ENCODE measurements at places on chromosomes 6 and 20.

- no peak for DNase-seq
These were observed 78.5 kb downstream of the JAG1 start for GRCh38 chr20:10595266-10595665.

GRCh38 chr6:14681699-14682487, 564.0 kb upstream of the JARID2 start:
- DNase-seq: no peak

DNA sequence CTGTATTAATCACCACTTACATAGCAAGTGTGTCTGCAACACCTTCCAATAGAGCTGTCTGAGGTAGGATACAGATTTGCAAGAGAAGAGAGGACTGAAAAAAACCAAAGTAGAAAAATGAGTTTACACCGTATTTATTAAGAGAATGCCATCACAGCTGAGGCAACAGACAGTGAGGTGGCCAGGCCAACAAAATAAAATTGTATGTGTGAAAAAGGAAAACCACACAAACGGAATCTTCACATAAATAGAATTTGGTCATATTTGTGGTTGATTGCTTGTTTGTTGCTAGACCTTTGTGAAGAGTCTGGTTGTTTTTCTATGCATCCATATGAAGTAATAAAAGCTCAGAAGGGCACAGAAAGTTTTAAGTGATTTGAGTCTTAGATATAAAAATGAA, 157.8 kb upstream of the TSHZ2 start:
- no peak for DNase-seq

- no peak for DNase-seq
These were observed 18.5 kb downstream of the NOX3 start for GRCh38 chr6:155436981-155437749.

DNA sequence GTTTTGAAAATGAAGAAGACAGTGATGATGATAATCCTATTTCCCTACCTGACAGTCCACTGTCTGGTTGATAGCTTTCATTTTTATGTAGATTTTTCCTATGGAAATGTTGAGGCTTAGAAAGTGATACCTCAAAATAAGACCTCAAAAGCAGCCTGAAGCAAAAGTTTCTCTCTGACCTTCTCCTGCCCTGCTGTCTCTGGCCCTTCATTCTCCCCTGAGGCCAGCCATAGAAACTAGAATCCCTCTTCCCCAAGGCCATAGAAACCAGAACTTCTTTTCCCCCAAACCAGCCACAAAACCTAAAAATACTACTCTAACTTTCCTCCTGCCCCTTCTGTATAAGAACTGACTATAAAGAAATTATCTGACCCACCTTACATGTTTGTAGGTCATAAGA, 52.6 kb upstream of the GCM1 start:
- no peak for DNase-seq

DNA sequence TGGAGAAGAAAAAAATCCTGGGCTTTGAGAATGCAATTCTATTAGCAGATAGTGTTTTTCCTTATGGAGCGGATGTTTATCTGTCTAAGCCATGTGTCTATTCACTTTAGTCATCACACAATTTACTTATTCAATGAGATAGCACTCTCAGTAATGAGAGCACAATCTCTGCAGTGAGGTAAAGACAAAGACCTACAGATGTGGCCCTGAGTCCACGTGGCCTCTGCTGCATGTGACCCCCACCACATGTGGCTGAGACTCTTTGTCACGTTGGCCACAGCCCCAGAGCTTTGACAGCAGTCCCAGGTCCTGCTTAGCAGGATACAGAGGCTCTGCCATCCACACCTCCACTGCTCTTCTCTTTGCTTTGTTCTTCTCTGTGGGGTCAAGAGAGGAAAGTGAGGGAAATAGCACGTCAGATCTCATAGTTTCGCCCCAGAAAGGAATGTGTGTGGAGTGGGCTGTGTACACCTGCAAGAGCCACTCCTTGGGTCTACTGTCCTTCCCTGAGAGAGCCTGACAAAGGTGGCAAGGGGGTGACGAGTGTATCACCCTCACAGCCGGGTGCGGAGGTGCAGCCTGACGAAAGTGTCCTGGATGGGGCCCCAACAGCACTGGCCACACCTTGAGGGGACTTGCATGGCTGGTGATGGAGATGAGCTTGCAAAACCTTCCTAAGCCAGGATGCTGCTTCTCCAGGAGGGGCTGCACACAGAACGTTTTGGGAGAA, 40.7 kb downstream of the ZNF831 start:
- no peak for DNase-seq

- no peak for DNase-seq
These were observed 33.0 kb downstream of the SNHG17 start for GRCh38 chr20:38402089-38402488.

GRCh38 chr20:44028868-44029847, 114.5 kb downstream of the TOX2 start:
- DNase-seq: peak; percentile 24

- DNase-seq: no peak
These were observed 12.2 kb downstream of the HLA-DRB5 start for GRCh38 chr6:32517654-32518445.

DNA sequence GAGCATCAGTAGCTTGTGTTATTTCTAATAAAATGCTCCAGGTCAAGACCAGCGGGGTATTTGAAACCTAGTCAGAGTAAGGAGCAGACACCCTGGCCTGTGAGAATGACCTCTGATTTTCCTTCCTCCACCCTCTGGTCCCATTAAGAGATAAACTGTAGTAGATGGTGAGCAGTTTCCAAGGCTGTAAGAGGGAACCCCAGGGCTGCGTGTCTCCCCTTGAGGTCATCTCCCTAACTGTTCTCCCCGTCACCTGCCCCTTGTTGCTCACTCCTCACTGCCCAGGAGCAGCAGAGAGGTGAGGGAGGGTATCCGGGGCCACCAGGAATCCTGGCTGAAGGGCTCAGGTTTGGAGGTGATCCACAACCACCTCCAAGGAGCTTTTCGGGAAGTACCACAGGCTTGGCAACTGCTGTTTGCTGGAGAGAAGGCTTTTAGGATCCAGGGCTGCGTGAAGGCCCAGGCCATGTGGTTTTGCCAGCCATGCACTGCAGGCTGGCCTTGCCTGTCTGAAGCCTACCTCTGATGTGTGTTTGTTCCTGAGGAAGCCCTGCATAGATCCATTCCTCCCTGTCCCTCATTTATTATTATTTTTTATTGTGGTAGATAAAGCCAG, 62.5 kb downstream of the RREB1 start:
- DNase-seq: no peak

DNA sequence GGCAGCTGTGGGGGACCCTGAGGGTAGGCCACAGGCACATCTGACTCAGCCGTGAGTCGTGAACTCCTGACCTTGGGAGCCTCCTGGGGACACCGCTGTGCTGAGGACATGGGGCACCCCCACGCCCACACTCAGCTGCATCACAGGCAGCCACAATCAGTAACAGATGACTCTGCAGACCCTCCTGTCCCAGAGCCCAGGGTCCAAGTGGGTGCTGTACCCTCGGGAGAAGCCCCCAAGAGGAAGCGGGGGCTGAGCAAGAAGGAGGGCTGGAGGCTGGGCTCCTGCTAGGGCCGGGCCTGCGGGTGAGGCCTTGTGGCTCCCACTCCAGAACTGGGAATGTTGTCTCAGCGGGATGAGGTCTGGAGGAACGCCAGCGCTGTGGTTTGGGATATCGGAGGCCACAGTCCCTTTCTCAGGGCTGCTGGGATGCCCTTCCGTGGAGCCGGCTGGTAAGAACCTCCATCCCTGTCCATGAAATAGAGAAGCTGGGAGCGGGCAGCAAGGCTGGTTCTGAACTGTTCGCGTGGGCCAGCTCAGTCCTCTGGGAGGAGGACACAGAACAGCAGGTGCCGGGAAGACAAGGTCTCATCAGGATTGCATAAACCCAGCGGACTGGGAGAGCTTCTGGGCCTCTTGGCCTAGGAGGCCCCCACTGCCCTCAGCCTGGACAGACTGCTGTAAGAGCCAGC, 3.1 kb upstream of the LAMA5 start:
- no peak for DNase-seq

GRCh38 chr6:39891976-39892375, 42.3 kb downstream of the MOCS1 start:
- DNase-seq: no peak

GRCh38 chr6:4253604-4254231, 118.3 kb upstream of the ECI2 start:
- no peak for DNase-seq

DNA sequence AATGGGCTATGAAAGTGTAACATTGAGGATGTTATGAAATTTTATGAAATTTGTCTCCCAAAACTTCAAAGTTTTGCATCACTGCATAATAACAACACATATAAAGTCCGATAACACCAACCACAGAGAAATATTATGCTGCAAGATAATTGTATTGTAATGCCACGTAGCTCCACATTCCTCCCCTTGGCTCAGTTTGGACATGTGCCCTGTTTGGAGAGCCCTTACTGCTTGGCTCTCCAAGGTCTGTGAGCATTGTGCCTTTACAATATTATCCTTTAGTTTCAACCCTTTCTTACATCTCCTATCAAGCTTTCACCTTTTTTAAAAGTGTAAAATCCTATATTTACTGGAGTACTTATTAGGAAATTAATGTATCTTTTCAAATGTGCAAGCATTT, 10.8 kb downstream of the HBS1L start:
- DNase-seq: no peak

- DNase-seq: no peak
These were observed 80.8 kb downstream of the PLEKHG1 start for GRCh38 chr6:150680510-150680909.

DNA sequence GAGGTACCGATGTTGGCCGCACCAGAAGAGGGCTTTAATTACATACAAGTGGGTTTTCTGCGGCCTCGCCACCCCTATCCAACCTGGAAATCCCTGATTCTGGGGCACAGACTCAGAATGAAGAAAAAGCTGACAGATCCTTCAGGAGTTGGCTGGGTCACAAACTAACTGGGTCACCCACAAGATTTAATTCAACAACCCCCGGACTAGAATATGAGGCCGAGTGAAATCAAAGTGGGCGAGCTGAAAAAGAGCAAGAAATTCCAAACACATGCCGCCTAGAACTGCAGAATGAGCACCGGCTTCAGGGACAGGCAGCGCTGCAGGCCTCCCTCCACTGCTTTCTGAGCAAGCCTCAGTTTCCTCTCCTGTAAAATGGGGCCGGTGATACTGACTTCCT, 30.0 kb downstream of the GRM4 start:
- DNase-seq: no peak

DNA sequence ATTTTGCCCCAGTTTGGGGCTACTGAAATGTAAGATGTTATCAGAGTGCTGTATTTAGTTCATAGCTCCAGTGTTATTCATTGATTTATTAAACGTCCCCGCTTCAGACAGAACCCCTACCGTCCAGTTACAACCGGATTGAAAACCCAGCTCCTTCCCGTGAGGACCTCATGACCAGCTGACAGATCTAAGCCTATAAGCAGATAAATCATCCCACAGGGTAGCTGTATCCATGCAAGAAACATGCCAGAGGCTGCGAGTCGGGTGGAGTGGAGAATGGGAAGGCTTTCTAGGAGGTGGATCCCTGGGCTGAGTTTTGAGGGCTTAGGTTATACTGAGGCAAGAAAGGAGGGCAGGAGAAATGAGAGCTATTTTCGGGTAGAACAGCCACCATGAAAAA, 260.0 kb downstream of the ARID1B start:
- DNase-seq: no peak

- no peak for DNase-seq
These were observed 37.6 kb downstream of the HMGN3 start for GRCh38 chr6:79196912-79197311.

- peak; percentile 9 for DNase-seq
These were observed 69.9 kb downstream of the HACE1 start for GRCh38 chr6:104789770-104790190.

- DNase-seq: no peak
These were observed 97.8 kb downstream of the WDR27 start for GRCh38 chr6:169604076-169604475.

DNA sequence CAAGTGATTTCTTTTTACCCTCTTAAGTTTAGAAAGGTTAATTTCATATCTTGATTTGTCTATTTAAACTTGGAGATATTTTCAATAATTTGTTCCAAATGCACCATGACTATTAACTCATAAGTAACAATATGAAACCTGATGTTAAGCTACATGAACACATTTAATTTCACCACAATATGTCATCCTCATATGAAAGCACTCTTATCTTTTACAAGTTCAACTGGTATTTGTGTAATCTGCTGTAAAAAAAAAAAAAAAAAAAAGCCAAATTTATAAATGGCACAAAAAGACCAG, 110.4 kb downstream of the HFE start:
- DNase-seq: no peak

GRCh38 chr20:32564440-32564839, 20.7 kb downstream of the NOL4L start:
- DNase-seq: no peak

DNA sequence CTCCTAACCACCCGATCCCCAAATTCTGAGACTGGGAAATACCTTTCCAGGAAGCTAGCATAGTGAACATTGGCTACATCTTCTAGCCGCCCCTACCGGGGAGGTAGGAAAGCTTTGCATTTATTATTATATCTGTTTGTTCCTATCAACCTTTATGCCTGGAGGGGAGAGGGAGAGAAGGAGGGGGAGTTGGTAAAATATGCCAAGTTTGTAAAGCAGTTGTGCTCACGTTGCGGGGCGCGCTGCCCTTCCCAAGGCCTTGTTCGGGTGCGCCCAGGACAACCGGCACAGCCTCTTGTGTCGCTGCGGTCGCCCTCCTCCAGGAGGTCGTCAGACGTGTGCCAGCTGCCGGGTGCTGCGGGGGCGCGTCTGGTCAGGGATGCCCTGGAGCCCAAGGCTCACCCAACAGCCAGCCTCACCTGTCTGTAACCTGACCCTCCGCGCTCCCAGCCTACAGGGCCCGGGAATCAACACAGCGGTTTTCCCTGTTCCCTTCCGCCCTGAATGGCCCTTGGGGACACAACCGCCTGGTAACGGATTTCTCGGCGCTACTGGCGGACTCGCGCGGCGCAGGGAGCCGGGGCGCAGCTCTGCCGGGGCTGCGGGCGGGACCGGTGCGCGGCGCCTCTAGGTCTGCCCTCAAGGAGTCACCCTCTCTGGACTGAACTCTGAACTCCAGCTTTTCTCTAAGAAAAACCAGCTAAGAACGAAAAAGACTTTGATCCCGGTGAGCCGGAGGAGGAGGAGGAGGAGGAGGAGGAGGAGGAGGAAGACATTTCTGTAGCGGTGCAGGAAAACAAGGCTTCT, 1.1 kb upstream of the OVOL2 start:
- no peak for DNase-seq

GRCh38 chr20:38812709-38813573, 7.4 kb downstream of the PPP1R16B start:
- no peak for DNase-seq

DNA sequence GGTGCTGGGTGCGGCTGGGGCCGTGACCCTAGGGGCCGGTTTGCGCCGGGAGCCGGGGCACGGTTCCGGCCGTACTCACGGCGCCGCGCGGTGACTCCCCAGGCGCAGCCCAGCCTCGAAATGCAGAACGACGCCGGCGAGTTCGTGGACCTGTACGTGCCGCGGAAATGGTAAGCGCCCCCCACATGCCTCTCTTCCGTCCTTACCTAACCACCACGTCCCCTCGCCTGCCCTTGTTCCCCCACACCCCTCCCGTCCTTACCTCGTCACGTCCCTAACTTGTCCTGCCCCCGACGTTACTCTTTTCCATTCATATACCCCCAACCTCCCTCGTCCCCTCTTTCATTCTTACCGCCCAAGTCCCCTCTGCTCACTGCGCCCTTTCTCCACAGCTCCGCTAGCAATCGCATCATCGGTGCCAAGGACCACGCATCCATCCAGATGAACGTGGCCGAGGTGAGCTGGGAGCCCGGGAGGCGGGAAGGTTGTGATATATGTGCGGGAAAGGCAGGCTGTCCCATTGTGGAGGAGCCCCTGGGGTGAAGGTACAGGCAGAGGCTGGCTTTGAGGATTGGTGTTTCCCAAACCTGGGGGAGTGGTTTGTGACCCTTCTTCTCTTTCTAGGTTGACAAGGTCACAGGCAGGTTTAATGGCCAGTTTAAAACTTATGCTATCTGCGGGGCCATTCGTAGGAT, 463 bp downstream of the RPS21 start:
- no peak for DNase-seq

Data from GM13977 (cell line).